B cell (primary cell): ENCODE measurements at places on chromosomes 6 and 20. TPM values are rescaled to one million over a fixed set of nuclear protein-coding genes. Genes with fewer than 3 reads are reported as not detected.

DNA sequence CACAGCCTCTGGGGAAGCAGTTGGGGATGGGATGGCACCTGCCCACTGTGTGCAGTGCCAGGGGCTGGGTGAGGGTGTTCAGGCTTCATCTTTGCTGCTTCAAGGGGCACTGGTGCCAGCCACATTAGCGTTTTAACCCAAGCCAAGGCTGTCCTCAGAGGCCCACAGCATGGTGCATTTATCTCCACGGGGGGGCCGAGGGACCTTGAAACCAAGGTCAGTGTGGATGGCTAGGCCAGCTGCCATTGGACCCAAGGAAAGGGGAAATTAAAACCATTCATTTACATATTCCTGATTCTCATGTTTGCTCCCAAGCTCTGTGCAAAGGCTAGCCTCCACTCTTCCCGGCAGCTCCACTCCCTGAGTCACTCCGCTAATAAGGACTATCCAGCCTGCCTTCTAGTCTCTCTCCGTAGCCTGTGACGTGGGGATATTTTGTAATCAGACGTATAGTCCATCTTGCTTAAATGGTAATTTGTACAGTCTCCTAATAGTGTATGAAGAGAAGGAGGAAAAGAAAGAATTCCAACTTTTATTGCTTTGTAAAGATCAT lies 197.1 kb downstream of the CDH4 start:
- no peaks in the 10 kb centered on the region for H3K36me3 ChIP-seq
- H3K4me1 ChIP-seq: no peaks in the 10 kb centered on the region

DNA sequence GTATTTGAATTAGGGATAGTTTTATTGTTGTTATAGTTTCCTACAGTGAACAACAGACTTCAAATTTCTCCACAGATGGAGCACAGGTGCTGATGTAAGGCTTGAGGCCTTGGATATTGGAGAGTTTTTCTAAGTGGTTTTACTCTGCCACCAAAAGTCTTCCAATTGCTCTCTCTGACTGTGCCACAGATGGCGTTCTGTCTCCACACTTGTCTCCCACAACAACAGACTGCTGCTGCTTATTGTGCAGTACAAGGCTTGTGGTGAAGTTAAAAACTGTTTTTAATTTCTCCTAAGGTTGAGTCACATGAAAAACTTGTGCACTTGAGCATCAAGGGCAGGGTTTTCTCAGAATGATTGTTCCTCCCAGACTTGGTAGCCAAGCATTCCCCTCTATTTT lies 460.9 kb upstream of the KHDRBS2 start:
- no peaks in the 10 kb centered on the region for H3K27me3 ChIP-seq
- no peak overlapping the region for H3K27ac ChIP-seq
- no peaks in the 10 kb centered on the region for H3K36me3 ChIP-seq
- no peak for DNase-seq

DNA sequence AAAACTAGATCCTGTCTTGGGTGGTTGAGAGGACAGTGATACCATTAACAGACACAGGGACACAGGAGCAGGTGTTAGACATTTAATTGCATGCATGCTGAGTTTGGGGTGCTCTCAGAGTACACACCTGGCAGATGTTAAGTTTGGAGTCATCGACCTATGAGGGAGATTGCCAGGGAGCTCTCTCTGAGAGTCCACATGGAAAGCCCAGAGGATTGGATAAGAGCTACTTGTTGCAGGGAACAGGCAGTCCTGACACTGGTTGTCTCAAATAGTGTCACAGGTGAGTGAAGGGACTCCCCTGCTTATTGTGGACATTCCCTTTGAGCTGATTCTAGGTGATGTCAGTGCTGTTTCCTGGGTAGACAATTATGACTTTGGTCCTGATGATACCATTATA lies 3.1 kb downstream of the ATRN start:
- no peak overlapping the region for H3K4me3 ChIP-seq
- no peaks in the 10 kb centered on the region for H3K27me3 ChIP-seq
- H3K27ac ChIP-seq: no peak overlapping the region
- H3K4me1 ChIP-seq: peaks cover 35% of the 10 kb centered on the region
- DNase-seq: no peak

DNA sequence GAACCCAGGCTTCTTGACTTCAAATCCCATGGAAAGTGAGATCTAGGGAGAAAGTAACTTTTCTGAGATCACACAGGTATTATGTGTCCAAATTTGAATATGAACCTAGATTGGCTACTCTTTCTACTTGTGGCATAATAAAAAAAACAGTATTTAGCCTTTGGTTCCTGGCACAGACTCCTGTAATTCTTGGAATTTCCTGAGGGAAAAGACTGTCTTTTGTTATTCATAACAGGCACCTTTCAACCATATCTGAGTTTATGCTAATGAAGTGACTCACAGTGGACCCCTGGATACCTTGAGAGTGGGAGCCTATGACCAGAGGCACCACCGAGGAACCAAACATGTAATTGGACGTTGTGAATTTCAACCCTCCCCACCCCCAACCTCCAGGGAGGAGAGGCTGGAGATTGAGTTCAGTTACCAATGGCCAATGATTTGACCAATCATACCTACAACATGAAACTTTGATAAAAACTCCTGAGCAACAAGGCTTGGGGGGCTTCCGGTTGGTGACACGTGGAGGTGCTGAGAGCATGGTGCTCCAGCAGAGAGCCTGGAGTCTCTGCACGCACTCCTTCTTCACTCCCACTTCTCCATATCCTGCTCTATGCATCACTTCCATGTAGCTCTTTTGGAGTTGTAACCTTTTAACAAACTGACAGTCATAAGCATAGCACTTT lies 48.8 kb downstream of the LAMA4 start:
- H3K27me3 ChIP-seq: no peaks in the 10 kb centered on the region
- no peaks in the 10 kb centered on the region for H3K36me3 ChIP-seq
- no peak for DNase-seq
- peaks cover 9% of the 10 kb centered on the region for H3K4me1 ChIP-seq
- no peak overlapping the region for H3K27ac ChIP-seq
- H3K4me3 ChIP-seq: no peak overlapping the region

GRCh38 chr6:89950879-89951391 lies 56.7 kb downstream of the GJA10 start:
- no peak overlapping the region for H3K27ac ChIP-seq
- H3K4me3 ChIP-seq: no peak overlapping the region
- DNase-seq: no peak
- H3K27me3 ChIP-seq: no peaks in the 10 kb centered on the region
- H3K36me3 ChIP-seq: peaks cover 77% of the 10 kb centered on the region

DNA sequence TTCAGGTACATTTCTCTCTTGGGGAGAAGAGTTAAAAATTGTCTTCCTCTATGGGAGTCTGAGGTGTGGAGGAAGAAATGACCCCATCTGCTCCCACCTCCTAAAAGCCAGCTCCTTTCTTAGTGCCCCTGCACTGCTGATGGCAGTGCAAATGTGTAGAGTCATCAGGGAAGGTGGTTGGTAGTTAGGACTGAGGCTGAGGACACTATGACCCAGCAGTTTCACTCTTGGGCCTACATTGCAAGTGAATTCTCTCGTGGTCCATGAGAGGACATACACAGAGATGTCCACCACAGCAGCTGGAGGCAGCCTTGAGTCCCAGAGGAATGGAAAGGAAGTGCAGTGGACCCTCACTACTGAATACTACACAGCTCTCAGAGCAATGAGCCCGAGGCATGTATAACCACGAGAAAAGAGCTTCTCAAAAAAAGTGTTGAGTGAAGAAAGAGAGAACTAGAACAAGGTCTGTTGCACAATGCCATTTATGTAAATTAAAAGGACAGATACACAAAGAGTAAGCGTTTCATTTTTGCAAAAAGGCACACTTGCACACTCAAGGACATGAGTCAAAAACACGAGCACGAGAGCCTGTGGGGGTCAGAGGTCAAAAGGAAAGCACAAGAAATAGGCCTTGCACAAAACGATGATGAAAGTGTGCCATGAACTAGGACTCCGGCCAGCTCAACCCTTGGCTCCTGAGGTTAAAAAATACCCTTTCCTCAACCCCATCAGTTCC lies 308.2 kb upstream of the PRND start:
- peak; percentile 3 for DNase-seq
- H3K4me3 ChIP-seq: no peak overlapping the region
- no peaks in the 10 kb centered on the region for H3K36me3 ChIP-seq

GRCh38 chr6:20747991-20748390 lies 213.7 kb downstream of the CDKAL1 start:
- no peaks in the 10 kb centered on the region for H3K4me1 ChIP-seq
- no peak for DNase-seq
- no peak overlapping the region for H3K4me3 ChIP-seq
- no peaks in the 10 kb centered on the region for H3K27me3 ChIP-seq

- DNase-seq: no peak
- H3K27me3 ChIP-seq: no peaks in the 10 kb centered on the region
- no peaks in the 10 kb centered on the region for H3K36me3 ChIP-seq
- peaks cover 14% of the 10 kb centered on the region for H3K4me1 ChIP-seq
- H3K27ac ChIP-seq: no peak overlapping the region
Measured at GRCh38 chr20:23130622-23131140, 44.6 kb upstream of the CD93 start.

DNA sequence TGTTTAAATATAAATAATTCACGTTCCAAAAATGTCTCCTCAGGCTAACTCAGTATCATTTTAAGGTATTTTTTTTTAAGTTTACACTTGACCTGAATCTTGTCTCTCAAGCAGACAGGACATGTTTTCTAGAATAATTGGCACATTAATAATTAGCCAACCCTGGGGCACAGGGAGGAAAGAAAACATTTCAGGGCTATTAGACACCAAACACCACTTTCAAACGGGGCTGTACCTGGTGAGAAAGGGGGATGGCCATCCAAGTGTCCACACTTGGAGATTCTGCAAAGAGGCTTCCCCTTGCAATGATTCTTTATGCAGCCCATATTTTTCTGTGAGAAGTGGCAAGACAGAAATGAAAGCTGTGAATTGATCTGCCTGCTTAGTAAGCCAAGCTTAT lies 560.8 kb downstream of the CD109 start:
- no peak overlapping the region for H3K27ac ChIP-seq
- DNase-seq: no peak

DNA sequence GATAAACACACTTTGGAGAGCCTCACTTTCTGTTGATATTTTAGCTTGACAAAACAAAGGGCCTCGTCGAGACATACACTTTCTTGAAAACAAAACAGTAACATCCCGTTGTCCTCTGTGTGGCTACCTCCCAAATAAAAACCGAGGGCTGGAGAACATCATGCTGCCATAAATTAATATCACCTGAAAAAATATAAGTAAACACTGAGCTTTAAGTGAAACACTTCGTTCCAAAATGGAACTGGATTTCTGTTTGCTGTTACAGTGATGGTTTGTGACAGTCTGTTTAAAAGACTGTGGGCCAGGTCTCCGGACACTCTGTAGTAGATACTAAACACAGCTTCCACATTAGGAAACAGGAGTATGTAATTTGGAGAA lies 187.2 kb downstream of the SMOC2 start:
- H3K27me3 ChIP-seq: no peaks in the 10 kb centered on the region
- H3K36me3 ChIP-seq: no peaks in the 10 kb centered on the region
- H3K27ac ChIP-seq: no peak overlapping the region
- H3K4me3 ChIP-seq: no peak overlapping the region
- no peak for DNase-seq

DNA sequence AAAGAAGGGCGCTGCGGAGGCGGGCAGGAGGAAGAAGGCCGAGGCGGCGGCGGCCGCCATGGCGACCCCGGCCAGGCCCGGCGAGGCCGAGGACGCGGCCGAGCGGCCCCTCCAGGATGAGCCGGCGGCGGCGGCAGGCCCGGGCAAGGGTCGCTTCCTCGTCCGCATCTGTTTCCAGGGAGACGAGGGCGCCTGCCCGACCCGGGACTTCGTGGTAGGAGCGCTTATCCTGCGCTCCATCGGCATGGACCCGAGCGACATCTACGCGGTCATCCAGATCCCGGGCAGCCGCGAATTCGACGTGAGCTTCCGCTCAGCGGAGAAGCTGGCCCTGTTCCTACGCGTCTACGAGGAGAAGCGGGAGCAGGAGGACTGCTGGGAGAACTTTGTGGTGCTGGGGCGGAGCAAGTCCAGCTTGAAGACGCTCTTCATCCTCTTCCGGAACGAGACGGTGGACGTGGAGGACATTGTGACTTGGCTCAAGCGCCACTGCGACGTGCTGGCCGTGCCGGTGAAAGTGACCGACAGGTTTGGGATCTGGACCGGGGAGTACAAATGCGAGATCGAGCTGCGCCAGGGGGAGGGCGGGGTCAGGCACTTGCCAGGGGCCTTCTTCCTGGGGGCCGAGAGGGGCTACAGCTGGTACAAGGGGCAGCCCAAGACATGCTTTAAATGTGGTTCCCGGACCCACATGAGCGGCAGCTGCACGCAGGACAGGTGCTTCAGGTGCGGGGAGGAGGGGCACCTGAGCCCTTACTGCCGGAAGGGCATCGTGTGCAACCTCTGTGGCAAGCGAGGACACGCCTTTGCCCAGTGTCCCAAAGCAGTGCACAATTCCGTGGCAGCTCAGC lies 780 bp downstream of the ZCCHC3 start:
- H3K27ac ChIP-seq: peak overlapping the region; percentile 88
- H3K36me3 ChIP-seq: peaks cover 9% of the 10 kb centered on the region
- no peaks in the 10 kb centered on the region for H3K27me3 ChIP-seq
- peak; percentile 68 for DNase-seq

- H3K36me3 ChIP-seq: no peaks in the 10 kb centered on the region
- H3K27me3 ChIP-seq: no peaks in the 10 kb centered on the region
- no peaks in the 10 kb centered on the region for H3K4me1 ChIP-seq
- no peak overlapping the region for H3K4me3 ChIP-seq
- DNase-seq: no peak
- no peak overlapping the region for H3K27ac ChIP-seq
Measured at GRCh38 chr20:24501764-24502556, 32.5 kb downstream of the SYNDIG1 start.

- no peaks in the 10 kb centered on the region for H3K36me3 ChIP-seq
- no peak for DNase-seq
- H3K27ac ChIP-seq: no peak overlapping the region
- peaks cover 28% of the 10 kb centered on the region for H3K4me1 ChIP-seq
- no peak overlapping the region for H3K4me3 ChIP-seq
Measured at GRCh38 chr6:108777536-108777935, 70.7 kb upstream of the ARMC2 start.

DNA sequence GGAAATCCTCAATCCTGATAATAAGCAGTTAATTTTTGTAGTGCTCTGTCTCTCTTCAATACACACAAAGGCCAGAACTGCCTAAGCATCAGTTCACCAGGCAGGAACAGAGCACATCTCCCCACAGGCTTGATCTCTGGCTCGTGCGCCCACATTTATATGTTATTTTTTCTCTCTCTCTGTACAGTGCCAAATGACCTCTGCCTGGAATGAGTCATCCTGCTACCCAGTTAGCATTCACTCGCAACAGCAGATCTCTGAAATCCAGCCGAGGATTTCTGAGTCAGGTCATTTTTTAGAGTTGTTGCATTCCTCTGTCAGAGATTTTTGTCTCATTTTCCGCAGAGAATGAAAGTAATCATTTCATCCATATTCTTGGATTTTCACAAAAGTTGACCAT lies 107.1 kb downstream of the COL12A1 start:
- no peak overlapping the region for H3K4me3 ChIP-seq
- H3K27me3 ChIP-seq: no peaks in the 10 kb centered on the region
- H3K36me3 ChIP-seq: no peaks in the 10 kb centered on the region
- no peak for DNase-seq
- H3K27ac ChIP-seq: no peak overlapping the region

GRCh38 chr6:123802351-123802696 lies 1.3 kb upstream of the NKAIN2 start:
- DNase-seq: no peak
- no peaks in the 10 kb centered on the region for H3K27me3 ChIP-seq
- no peak overlapping the region for H3K4me3 ChIP-seq
- H3K4me1 ChIP-seq: peaks cover 11% of the 10 kb centered on the region
- no peak overlapping the region for H3K27ac ChIP-seq

The LTB gene
- total RNA-seq: 473 and 488 TPM in 2 replicates

The SOX18 gene
- not detected in 2 replicates for total RNA-seq

The DEFB132 gene
- not detected in 2 replicates for total RNA-seq

The UST gene
- 16.9 TPM in 2 replicates for total RNA-seq

The GSTA1 gene
- total RNA-seq: not detected in 2 replicates

The NOP56 gene
- 229 and 247 TPM in 2 replicates for total RNA-seq
